ENCODE measurements at places on chromosomes 12 and 14.

DNA sequence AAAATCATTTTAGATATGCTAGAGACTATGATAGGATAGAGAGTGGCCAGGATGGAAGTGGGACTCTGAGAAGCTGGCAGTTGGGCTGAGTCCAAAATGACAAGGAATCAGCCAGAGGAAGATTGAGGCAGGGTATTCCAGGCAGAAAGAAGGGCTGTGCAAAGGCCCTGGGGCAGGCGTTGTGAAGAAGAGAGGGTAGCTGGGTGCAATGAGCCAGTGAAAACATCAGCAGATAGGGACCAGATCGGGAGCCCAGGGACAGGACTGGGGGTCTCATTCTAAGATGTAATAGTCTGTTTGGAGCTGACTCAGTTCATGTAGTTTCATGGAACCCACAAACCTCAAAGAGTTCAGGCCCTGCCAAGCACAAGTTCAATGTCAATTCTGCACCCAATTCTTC, 126.6 kb downstream of the KSR2 start:
- DNase-seq, result no peak

- DNase-seq, result no peak
These were observed 48.5 kb downstream of the TBK1 start for GRCh38 chr12:64500394-64500793.

- DNase-seq, result no peak
These were observed 64.1 kb downstream of the ZNF641 start for GRCh38 chr12:48286665-48287064.

DNA sequence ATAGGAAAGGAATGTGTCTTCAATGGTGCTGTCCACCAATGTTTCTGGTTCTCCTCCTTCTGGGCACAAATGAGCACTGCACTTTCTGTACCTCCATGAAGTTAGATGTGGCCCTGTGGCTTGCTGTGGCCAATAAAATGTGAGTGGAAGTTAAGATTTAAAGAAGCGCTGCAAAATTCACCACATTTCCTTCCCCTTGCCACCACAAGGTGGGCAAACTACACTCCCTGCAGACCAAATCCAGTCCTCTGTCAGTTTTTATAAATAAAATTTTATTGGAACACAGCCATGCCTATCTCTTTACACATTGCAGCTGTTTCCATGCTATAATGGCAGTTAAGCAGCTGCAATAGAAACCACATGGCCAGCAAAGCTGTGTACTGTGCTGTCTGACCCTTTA, 141.4 kb upstream of the TMPO start:
- no peak for DNase-seq

GRCh38 chr14:61866932-61867920, 105.0 kb downstream of the SNAPC1 start:
- no peak for DNase-seq

GRCh38 chr12:57343703-57344378, 87.0 kb downstream of the R3HDM2 start:
- DNase-seq, result no peak

GRCh38 chr14:44352201-44352600, 154.9 kb downstream of the FSCB start:
- DNase-seq, result no peak

DNA sequence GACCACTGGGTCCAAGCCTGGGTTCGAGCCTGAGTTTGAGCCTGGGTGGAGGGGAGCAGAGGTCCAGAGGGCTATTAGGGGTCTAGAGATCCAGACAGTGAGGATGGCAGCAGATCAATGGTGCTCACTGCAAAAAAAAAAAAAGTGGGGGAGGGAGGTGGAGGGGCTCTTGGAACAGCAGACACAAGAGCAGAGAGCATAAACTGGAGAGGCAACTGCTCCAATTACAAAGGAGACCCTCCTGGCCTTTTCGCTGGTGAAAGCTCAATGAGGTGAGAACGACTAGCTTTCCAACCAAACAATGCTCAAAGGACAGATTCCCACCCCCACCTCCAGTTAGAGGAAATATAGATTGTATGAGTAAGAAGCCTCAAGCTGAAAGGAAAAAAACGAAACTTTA, 124.2 kb upstream of the TSPAN8 start:
- DNase-seq, result no peak

- DNase-seq, result no peak
These were observed 16.9 kb upstream of the FAM222A start for GRCh38 chr12:109696485-109697269.

- no peak for DNase-seq
These were observed 1.6 kb downstream of the ATXN7L3B start for GRCh38 chr12:74539261-74539660.

- no peak for DNase-seq
These were observed 40.7 kb downstream of the PTPRQ start for GRCh38 chr12:80484746-80485145.

DNA sequence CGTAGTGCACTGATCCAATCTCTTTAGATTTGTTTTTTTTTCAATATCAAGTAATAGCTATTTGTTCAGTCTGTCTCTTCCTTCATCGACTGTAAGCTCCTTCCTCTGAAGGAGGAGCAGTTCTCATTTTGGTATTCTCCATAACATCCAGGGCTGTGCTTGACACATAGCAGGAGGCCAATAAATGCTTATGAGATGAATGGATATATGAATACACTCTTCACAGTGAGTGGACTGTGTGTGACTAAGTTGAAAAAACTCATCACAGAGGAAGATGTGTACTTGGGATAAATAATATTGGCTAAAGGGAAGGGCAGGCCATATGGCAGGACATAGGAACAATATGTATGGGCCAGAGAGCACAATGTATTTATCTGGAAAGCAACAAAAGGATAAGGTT, 205.3 kb upstream of the PRICKLE1 start:
- DNase-seq, result no peak

DNA sequence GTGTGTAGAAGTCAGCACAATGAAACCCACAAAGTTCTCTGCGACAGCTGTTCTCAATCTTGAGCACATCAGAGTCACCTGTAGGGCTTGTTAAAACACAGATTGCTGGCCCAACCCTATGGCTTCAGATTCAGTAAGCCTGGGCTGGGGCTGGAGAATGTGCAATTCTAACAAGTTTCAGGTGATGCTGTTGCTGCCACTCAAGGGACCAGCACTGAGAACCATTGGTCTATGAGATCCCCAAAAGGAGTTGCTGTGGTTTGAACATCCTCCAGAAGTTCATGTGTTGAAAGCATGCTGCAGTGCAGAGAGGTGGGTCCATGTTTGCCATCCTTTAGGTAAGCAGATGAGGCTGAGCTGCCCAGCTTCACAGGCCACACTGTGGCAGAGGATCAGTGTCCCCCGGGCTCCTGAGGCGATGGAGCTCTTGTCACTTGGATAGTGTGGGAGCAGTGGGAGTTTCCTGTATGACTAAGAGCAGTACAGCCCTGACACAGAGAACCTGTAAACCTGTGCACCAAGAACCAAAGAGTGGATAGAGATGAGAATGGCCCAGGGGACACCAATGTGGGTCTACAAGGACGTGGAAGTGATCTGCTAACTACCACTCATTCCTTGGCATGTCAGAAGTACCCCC, 8.0 kb upstream of the RTRAF start:
- DNase-seq, result no peak

DNA sequence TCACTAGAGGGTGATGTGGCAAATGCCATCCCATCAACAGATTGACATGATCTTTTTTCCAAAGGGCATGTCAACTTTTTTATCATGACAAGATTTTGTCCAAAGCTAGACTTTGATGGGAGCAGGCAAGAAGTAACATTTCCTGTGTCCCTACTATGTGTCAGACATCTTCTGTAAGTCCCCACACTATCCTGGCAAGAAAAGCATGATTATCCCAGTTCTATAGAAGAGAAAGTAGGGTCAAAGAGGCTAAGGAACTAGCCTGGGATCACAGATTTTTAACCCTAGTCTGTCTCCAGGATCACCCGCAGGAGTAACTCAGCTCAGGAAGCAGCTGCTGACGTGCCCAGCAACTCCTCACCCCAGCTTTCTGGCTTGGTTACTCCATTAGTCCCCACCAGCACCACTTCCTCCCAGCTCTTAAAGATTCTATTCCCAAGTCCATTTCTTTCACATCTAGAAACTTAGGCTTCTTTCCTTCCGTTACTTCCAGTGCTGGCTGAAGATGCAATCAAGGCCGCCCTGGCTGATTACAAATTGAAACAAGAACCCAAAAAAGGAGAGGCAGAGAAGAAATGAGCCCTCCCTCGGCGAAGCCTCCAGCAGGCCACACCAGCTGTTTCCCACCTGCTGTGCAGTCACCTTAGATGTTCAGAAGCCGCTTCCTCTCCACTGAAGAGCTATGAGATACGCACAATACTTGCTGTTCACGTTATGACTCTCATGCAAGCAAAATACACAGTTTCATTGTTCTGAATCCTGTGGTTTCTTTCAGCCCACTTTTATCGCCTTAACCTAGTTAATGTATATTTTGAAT, 6.2 kb downstream of the ISCU start:
- DNase-seq, result peak; percentile 41

GRCh38 chr12:24815114-24815423, 133.8 kb downstream of the BCAT1 start:
- DNase-seq, result no peak

DNA sequence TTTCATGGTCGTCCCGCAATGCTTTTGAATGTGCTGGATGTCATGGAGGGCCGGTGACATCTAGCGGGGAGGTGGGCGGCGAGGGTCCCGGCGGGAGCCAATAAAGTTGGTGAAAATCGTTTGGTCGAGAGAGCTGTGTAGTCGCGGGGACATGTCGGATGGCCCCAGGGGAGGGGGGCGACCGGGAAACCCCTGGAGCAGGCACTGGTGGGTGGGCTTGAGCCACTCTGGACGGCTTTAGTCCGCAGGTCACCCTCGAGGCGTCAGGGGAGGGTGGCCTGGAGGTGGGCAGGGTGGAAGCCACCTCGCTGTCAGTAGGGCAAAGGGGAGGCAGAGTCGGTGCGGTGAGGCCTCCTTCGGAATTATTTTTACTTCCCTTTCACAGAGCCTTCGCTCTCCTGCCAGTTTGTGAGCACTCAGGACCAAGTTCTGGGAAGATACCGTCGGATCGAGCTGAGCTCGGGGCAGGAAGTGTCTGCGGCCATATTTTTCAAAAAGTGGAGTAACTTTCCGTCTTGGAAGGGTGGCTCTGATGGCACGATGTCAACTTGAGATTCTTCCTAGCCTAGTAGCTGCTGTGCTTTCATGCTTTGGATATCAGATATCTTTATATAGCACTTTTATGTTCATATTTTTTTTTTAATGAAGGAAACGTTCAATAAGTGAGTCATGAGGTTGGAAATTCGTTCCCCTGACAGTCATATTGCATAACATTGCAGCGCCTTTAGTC, 28.2 kb downstream of the WBP11 start:
- peak; percentile 8 for DNase-seq

- DNase-seq, result no peak
These were observed 341.3 kb upstream of the FBXO33 start for GRCh38 chr14:39773387-39774126.

DNA sequence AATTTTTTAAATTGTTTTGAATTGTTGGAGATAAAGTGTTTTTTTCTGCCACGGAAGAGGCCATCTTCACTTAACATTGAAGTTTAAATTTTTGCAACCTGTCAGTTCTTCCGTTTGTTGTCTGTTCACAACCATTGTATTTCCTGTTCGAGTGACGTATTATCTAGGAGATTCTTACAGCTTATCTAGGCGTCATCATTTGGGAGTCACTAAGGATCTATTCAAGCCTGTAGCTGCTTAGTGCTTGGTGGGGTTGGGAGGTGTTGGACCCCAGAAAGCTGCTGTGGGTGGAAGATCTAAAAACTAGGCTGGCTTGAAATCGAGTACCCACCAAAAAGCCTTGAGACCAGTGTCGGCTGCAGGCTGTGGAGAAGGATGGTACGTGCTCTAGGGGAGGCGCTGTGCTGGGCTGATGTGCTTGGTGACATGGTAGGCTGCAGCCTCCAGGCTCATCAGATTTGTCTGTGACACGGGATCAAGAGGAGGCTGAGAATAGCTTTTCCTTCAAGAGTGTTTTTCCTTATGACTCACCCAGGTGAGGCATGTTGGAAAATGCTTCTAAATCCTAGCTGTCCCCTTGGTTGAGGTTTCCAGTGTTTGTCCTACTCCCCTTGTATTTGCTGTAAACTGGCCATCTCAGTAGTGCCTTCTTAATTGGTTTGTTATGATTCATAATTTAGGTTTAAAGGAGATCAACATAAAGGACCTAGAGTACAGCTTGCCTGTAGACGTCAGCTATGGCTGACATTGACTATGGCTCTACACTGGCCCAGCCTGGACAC, 57.8 kb downstream of the ATG14 start:
- no peak for DNase-seq

GRCh38 chr12:118060301-118061010, 523 bp downstream of the WSB2 start:
- peak; percentile 22 for DNase-seq

DNA sequence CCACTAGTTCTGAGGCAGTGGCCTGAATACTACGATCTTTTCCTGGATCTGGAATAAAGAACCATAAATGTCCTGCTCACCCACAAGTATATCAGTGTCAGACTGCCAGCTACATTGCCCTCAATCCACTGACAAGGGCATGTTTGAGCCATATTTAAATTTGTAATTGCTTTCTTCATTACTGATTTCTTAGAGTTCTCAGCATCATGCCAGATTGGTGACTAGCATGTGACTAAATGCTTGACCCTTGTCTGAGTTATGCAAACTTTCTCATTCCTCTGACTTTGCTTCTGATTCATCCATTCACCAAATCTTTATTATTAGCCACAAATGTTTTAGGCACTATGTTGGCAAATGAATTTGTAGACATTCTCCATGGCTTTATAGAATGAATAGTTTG, 143.6 kb upstream of the SLC16A7 start:
- DNase-seq, result no peak

All from stimulated activated CD4-positive, alpha-beta T cell treated with anti-CD3 and anti-CD28 coated beads, Interleukin-4, amount 100 ng/mL, for 48 hours (primary cell).